ENCODE measurements at places on chromosomes 2 and 18.

DNA sequence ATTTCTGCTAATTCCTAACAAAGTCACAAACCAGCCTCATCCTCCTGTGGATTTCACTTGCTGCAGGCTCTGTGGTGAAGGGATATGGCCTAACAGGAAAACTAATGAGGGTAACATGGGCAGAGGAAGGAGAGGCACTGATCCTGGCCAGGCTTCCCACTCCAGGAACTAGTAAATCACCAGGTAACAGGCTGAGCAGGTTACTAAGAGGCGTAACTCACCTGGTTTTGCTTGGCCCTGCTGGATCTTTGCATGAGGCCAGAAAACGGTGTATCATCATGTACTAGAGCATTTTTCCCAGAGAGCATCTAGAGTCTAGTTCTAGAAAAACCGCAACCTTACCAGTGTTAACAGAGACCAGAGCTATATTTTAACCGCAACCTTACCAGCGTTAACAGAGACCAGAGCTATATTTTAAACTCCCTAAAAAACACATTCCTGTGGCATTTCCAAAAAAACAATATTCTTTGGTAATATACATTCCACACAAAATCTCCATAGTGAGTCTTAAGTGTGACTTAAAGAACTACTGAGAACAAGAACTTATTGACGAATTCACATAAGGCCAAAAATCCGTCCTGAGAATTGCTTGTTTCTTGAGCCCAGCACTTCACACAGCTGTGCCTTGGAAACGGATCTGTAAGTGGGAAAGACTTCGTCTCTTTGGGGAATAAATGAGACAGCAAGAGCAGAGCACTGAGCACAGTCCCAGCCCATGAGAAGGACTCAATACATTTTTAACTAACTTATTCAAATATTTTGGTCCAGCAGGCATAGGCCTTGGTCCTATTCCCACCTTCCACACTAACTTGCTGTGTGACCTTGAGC, 43.4 kb downstream of the DPP4 start:
- no peak for DNase-seq

DNA sequence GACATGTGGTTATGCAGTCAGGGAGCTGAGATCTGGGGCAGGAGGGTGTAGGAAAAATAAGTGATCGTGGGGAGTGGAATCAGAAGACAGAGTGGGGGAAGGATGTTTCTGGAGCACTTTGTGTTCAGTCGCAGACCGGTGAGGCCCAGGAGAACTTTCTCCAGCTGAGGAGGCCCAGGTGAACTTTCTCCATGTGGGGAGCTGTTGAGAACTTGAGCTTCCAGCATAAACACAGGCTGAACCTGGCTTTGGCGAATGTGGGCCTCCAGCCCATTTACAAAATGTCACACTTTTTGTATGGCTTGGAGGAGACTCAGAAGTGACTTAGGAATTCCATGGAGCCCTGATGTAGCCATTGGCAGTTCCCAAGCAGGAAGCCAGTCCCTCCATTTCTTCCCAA, 108.5 kb downstream of the VAPA start:
- DNase-seq, result no peak

DNA sequence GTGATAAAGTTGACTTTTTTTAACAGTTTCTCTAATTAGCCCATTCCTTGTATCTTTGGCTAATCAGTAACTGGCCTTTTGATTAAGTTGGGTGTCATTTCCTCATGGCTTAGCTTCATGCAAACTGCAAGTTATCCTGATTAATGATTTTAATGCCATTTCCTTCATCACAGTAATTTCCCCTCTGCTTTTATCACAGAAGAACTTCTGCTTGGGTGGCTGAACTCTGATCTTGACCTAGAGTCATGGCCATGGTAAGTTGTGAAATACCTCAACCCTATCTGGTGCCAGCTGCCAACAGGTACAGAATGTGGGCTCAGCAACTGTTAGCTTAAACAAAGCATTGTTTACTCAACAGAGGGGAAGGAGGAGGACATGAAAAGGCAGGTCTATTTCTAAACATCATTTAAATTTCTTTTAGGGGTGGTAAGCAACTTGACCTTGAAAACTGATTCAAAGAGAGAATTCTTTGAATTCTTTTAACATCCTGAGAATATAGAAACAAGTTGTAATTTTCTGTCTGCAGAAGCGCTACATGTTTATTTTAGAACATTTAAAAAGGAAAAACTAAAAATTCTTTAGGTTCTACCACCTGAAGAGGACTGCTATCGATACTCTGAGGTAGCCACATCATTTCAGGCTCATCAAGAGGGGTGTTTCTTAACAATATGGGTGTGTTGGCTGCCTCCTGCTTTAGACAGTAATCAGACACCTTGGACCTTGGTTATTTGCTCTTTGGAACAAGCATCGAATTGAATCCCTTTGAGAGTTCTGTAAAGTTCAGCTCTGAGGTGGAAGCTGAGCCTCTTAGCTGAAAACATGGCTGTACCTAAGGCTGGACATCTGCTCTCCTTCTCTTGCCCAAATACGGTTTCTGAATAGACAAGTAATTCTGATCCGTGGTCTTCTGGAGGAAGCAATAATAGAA, 39.7 kb downstream of the ANXA4 start:
- DNase-seq, result no peak

DNA sequence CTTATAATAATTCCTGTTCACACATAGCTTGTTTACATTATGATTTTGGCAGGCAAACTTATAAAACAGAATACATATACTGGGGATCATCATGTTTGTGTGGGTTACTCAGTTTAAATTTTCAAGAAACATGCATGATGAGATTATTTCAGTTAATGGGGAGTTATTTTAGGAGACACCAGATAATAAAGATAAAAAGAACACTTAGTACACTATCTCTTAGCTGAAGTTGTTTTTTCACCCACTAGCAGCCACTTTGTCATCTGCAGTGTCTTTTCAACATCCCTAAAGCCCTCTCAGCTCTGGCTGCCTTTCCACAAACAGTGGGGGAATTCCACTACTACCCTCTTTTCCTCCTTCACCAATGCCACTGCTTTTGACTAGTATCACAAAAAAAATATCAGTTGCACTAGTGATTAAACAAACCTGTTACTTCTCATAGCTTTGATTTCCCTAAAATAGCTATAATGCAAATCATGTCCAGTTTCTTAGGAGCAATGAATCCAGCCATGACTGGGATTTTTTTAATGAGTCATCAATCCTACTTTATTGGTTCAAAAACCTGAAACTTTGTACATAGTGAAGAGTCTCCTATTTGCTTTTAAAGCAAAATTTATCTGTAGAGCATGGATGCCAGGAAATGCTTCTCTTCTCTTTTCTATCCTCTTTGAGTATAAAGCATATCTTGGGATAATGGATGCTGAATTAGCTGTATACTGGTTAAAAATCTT, 156.7 kb upstream of the TFPI start:
- DNase-seq, result no peak

DNA sequence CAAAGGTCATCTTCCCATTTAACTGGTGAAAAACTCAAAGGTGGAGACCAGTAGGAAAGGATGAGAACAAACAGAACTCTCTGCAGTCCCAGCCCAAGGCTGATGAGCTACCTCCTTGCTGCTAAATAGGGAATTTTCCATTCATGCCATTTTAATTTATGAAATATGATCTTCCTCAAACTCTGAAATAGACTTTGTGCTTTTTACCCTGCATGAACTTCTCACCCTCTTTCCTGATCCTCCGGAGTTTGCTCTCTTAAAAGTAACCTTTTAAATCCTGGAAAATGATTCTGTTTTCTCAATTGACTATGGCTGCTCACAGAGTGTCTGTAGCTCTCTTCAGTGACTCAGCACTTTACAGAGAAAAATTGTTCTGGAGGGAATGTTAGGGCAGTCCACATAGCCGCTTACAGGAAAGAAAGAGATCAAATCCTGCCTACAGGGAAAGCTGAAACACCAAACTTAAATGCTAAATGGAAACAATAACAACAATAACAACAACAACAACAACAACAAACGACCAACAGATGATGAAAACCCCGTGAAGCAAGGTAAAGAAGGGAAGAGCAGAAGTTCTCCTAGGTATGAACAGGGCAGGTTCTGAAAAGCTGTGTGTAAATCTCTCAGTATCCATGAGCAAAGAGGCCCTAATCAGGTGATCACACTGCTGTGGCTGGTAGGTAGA, 79.8 kb upstream of the SESTD1 start:
- DNase-seq, result no peak

DNA sequence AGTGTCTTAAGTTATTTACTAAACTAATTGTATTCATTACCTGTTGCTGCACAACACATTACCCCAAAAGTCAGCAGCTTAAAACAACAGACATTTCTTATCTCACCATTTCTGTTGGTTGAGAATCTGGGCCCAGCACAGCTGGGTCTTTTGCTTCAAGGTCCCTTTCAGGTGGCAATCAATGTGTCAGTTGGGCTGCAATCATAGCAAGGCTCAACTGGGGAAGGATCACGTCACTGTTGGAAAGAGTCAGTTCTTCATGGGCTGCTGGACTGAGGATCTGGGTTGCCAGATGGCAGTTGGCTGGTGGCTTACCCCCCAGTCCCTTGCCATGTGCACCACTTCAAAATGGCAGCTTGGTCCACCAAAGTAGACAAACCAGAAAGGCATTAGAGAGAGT, 261.2 kb downstream of the SUCLG1 start:
- no peak for DNase-seq

GRCh38 chr2:225190987-225191386, 148.7 kb upstream of the DOCK10 start:
- no peak for DNase-seq

DNA sequence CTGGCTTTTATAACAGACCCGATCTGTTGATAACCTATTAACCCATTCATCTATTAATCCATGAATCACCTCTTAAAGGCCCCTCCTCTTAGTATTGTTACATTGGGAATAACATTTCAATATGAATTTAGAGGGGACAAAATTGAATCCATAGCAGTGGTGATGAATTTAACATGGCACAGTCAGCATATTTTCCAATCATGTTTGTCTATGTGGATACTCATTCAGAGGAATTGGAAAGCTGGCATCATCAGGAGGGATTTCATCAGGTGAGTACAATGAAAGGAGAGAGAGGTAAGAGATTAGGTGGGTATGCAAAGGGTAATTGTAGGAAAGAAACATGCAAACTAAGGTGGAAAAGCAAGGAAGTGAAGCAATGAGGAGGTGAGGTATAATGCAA, 275.1 kb upstream of the STON1 start:
- DNase-seq, result no peak

GRCh38 chr2:210586381-210586780, 30.0 kb downstream of the CPS1 start:
- no peak for DNase-seq

GRCh38 chr2:54459037-54459441, 2.9 kb downstream of the SPTBN1 start:
- no peak for DNase-seq

- DNase-seq, result no peak
Measured at GRCh38 chr2:36333350-36334012, 22.1 kb upstream of the CRIM1 start.

GRCh38 chr18:49008156-49008555, 57.4 kb upstream of the SMAD7 start:
- no peak for DNase-seq

DNA sequence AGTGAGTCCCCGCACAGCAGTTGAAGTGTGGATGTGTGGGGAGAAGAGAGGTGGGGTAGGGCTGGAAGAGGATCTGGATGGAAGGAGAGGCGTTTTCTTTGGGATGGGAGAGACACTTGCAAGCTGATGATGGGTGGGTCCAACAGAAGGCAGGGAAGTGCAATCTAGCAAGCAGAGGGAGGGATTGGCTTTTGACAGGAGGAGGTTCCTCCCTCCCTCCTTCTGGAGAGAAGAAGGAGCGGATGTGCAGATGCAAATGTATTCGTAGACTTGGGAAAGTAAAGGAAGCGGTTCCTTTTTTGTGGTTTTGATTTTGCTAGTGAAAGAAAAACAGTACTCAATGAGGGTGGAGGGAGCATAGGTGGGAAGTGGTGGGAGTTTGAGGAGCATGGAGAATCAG, 48.9 kb downstream of the LAMA3 start:
- DNase-seq, result no peak

GRCh38 chr2:10305254-10305635, 2.5 kb downstream of the HPCAL1 start:
- no peak for DNase-seq

- DNase-seq, result no peak
Measured at GRCh38 chr2:76448956-76449355, 738.2 kb upstream of the GCFC2 start.

- no peak for DNase-seq
Measured at GRCh38 chr2:186590350-186590758, 498 bp downstream of the ITGAV start.

- no peak for DNase-seq
Measured at GRCh38 chr2:168566974-168567665, 111.0 kb downstream of the CERS6 start.

- DNase-seq, result no peak
Measured at GRCh38 chr2:170122883-170123547, 54.9 kb upstream of the MYO3B start.

DNA sequence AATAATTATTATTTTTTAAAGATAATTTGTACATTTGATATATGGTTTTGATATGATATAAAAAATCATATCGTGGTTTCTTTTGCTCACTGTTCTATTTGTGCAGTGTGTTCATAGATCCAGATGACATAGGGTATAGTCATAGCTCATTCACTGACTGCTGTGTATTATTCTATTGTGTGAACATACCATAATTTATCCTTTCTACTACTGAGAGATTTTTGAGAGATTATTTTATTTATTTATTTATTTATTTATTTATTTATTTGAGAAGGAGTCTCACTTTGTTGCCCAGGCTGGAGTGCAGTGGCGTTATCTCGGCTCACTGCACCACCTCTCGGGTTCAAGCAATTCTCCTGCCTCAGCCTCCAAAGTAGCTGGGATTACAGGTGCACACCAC, 39.0 kb downstream of the FER1L5 start:
- no peak for DNase-seq

DNA sequence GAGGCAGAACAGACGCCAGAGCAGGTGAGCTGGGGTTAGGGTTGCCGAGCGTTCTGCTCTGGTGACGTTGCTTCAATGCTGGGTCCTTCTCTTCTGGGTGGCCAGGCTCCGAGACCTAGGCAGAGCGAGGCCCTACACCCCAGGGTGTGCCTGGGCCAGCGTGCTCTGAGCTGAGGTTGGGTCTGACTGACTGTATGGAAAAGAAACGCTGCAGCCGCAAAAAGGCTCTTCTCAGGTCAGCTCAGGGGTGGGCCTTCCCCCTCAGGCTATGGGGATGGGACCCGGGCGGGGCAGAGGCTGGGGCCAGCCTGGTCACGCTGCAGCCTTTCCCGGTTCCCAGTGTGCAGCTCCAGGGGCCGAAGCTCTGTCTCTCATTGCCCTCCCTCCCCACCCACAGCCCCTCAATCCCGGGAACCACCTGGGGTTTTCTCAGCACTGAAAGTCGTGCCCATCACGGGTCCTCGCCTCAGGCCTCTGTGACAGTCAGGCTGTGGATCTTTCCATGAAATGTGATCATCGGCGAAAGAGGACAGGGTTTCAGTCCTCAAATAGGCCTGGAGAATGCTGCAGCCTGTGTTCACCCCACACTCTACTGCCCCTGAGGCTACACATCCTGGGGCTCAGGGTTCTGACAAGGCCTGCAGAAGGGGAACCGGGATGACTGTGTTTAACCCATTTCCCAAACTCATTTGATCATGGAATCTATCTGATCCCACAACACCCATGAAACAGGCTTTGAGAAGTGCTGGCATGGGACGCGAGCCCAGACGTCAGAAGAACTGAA, 19.4 kb downstream of the CYP26B1 start:
- no peak for DNase-seq

- no peak for DNase-seq
Measured at GRCh38 chr2:17318013-17318412, 200.2 kb downstream of the RAD51AP2 start.

- DNase-seq, result no peak
Measured at GRCh38 chr2:132566379-132566778, 103.6 kb downstream of the LYPD1 start.

Data from stimulated activated CD4-positive, alpha-beta T cell treated with anti-CD3 and anti-CD28 coated beads, Interleukin-4, amount 100 ng/mL, for 48 hours (primary cell).